Progenitor cell of endocrine pancreas (in vitro differentiated cells): ENCODE measurements at places on chromosomes 4 and X.

- no peaks in the 10 kb centered on the region for H3K27me3 ChIP-seq
- DNase-seq, result no peak
- no peak overlapping the region for H3K4me3 ChIP-seq
- no peaks in the 10 kb centered on the region for H3K4me1 ChIP-seq
- H3K36me3 ChIP-seq, result peaks cover 23% of the 10 kb centered on the region
Observed at GRCh38 chr4:38040619-38041018, 80.4 kb downstream of the PTTG2 start.

- no peak overlapping the region for H3K27ac ChIP-seq
- H3K36me3 ChIP-seq, result no peaks in the 10 kb centered on the region
- H3K27me3 ChIP-seq, result peaks cover 35% of the 10 kb centered on the region
- no peak for DNase-seq
- H3K4me1 ChIP-seq, result peaks cover 4% of the 10 kb centered on the region
Observed at GRCh38 chr4:53920116-53920515, 144.3 kb downstream of the CHIC2 start.

DNA sequence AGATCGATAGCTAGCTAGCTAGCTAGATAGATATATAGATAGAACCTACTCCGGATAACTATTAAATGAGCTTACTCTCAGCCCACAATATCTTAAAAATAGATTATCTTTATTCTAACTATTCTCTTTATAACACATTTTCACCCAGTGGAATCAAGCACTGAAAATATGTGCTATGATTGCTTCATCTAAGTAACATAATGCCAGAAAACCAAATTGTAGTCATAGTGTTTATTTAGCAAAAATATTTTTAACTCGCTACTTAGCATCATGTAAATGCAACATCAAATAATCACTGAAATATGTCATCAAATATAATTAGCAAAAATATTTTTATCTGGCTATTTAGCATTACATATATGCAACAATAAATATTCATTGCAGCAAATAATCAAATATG is 1.5 kb downstream of the TMEM156 start:
- DNase-seq, result no peak
- H3K4me3 ChIP-seq, result no peak overlapping the region
- no peak overlapping the region for H3K27ac ChIP-seq

DNA sequence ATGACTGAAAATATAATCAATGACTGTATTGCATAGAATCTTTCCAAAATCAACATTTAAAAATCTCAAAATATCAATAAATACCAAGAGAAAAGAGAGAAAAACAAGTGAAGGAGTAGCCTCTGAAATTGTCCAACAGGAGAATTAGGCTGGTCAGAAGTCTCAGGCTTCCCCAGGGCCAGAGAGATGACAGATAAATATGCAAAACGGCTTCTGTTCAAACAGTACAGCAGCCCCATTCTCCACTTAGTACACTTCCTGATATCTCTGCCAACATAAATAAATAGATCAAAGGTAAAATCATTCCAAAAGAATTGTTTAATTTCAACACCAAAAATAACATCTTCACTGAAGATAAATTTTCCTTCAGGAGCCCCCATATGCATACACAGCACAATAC is 204.7 kb upstream of the GABRA2 start:
- DNase-seq, result no peak
- H3K27ac ChIP-seq, result no peak overlapping the region
- peaks cover 3% of the 10 kb centered on the region for H3K4me1 ChIP-seq
- H3K36me3 ChIP-seq, result no peaks in the 10 kb centered on the region

DNA sequence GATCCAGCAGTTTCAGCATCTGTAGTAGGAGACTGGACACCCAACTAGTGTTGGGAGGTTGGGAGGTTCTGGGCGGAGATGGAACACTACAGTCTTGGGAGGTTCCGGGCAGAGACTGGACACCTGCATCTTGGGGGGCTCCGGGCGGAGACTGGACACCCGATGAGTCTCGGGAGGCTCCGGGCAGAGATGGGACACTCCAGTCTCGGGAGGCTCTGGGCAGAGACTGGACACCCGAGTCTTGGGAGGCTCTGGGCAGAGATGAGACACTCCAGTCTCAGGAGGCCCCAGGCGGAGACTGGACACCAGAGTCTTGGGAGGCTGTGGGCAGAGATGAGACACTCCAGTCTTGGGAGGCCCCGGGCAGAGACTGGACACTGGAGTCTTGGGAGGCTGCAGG is 29.5 kb upstream of the LANCL3 start:
- no peak overlapping the region for H3K4me3 ChIP-seq
- no peaks in the 10 kb centered on the region for H3K36me3 ChIP-seq
- no peak overlapping the region for H3K27ac ChIP-seq

- DNase-seq, result no peak
- no peaks in the 10 kb centered on the region for H3K4me1 ChIP-seq
- no peak overlapping the region for H3K27ac ChIP-seq
- H3K36me3 ChIP-seq, result no peaks in the 10 kb centered on the region
- H3K4me3 ChIP-seq, result no peak overlapping the region
Observed at GRCh38 chrX:73289039-73289438, 74.4 kb upstream of the NAP1L2 start.

DNA sequence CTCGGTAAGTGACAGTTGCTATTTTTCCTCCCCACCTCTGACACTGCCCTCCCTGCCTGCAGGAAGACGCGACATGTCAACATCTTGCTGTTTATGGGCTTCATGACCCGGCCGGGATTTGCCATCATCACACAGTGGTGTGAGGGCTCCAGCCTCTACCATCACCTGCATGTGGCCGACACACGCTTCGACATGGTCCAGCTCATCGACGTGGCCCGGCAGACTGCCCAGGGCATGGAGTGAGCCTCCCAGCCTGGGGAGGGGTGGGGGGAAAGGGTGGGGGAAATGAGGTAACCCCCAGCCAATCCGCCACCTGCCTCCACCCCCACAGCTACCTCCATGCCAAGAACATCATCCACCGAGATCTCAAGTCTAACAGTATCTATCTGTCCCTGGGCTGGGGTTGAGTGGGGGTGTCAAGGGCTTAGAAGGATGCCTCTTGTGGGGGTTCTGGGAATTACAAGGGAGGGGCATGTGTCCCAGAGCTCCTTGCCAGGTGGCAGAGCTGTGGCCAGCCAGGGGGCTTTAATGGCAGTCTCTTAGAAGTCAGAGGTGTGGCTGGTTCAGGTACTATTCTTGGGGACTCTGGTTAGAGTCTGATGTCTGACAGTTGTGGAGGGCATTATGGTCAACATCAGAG is 7.8 kb downstream of the ARAF start:
- H3K36me3 ChIP-seq, result peaks cover 24% of the 10 kb centered on the region
- H3K27ac ChIP-seq, result no peak overlapping the region
- no peaks in the 10 kb centered on the region for H3K27me3 ChIP-seq
- no peak overlapping the region for H3K4me3 ChIP-seq

DNA sequence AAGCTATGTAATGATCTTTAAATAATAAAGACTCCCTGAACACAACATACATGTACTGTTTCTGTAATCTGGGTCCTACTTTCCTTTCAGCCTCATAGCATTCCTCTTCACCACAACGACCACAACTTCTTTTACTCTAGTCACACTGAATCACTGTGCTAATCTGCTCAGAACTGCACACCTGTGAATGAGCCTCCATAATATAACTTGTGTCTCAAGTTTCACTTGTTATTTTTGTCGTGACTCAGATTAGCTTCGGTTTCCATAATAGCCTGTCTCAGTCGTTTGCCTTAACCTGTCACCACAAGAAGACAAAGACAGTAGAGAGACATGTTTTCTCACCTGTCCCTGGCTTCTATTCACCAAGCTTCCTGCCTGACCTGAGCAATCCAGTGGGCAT is 61.8 kb downstream of the MAGED1 start:
- H3K27me3 ChIP-seq, result no peaks in the 10 kb centered on the region
- H3K27ac ChIP-seq, result no peak overlapping the region
- no peak overlapping the region for H3K4me3 ChIP-seq
- no peaks in the 10 kb centered on the region for H3K36me3 ChIP-seq
- peaks cover 7% of the 10 kb centered on the region for H3K4me1 ChIP-seq

- no peak overlapping the region for H3K4me3 ChIP-seq
- peaks cover 21% of the 10 kb centered on the region for H3K27me3 ChIP-seq
- H3K4me1 ChIP-seq, result no peaks in the 10 kb centered on the region
- no peaks in the 10 kb centered on the region for H3K36me3 ChIP-seq
Observed at GRCh38 chr4:1074077-1074476, 39.3 kb downstream of the RNF212 start.

DNA sequence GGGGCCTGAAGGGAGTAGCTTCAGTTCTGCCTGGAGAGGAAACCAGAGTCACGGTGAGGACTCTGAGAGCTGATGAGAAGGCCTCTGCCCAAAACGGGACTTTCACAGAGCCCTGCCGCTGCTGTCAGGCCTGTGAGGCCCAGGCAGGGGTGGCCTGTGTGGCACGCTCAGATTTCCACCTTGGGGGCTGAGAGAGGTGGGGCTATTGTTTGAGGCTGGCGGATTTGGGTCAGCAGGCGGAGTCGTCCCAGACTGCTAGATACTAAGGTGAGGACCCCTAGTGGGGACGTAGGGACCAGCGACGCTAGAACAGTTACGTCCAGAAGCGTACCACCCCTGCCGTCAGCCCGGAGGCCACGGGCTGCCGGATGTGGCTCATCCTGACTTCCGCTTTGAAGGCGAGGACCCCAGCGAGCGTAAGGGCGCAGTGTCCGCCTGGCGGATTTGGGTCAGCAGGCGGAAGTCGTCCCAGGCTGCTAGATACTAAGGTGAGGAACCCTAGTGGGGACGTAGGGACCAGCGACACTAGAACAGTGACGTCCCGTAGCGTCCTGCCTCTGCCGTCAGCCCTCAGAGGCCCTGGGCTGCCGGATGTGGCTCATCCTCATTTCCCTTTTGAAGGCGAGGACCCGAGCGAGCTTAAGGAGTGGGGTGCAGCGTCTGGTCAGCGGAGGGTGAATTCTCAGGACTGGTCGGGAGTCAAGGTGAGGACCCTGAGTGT is at the start of gene MAGEB1:
Gene MAGEB1, plus strand, starts transcription at position 378 of the 721 bp plus-strand sequence. CDS start 3,348 bp downstream, outside the sequence.
- H3K4me3 ChIP-seq, result no peak within 1 kb of the TSS
- no peaks in the 10 kb centered on the region for H3K36me3 ChIP-seq

GRCh38 chr4:93289831-93290230 is 538.7 kb upstream of the ATOH1 start:
- H3K36me3 ChIP-seq, result no peaks in the 10 kb centered on the region
- no peaks in the 10 kb centered on the region for H3K27me3 ChIP-seq
- DNase-seq, result no peak
- H3K4me1 ChIP-seq, result no peaks in the 10 kb centered on the region
- H3K27ac ChIP-seq, result no peak overlapping the region

- H3K27me3 ChIP-seq, result peaks cover 3% of the 10 kb centered on the region
- no peaks in the 10 kb centered on the region for H3K36me3 ChIP-seq
- no peak overlapping the region for H3K27ac ChIP-seq
- no peak overlapping the region for H3K4me3 ChIP-seq
- peaks cover 4% of the 10 kb centered on the region for H3K4me1 ChIP-seq
Observed at GRCh38 chrX:39945709-39946108, 152.0 kb downstream of the BCOR start.
